ENCODE measurements at places on chromosomes 5 and 9. TPM values are rescaled to one million over a fixed set of nuclear protein-coding genes. Genes with fewer than 3 reads are reported as not detected.

The C5orf52 gene
- total RNA-seq, result not detected

The C1QTNF3 gene
- 0.86 TPM for total RNA-seq

The PCDHGA1 gene
- 0.86 TPM for total RNA-seq

The MBLAC2 gene
- total RNA-seq, result 5.5 TPM

The ETF1 gene
- 160 TPM for total RNA-seq

The FBP2 gene
- not detected for total RNA-seq

The ANAPC2 gene
- total RNA-seq, result 22.9 TPM

The SARDH gene
- total RNA-seq, result 5.5 TPM

The NMUR2 gene
- total RNA-seq, result not detected

The CYFIP2 gene
- 11.6 TPM for total RNA-seq

The CCL19 gene
- total RNA-seq, result not detected

The OGN gene
- total RNA-seq, result not detected

The DNAJC18 gene
- total RNA-seq, result 8.1 TPM

The UAP1L1 gene
- 16.0 TPM for total RNA-seq

The ZBTB43 gene
- 13.0 TPM for total RNA-seq
